Activated naive CD4-positive, alpha-beta T cell treated with anti-CD3 and anti-CD28 coated beads, Interleukin-2, amount 50 U/mL, for 72 hours (primary cell): ENCODE measurements at places on chromosomes 6 and 20. TPM values are rescaled to one million over a fixed set of nuclear protein-coding genes. Genes with fewer than 3 reads are reported as not detected.
A peak's percentile ranks its signal among the peaks of the same experiment; 100 is the strongest.

PAK5 gene
- not detected for total RNA-seq

GRCh38 chr6:10419749-10420545 is 5.1 kb upstream of the TFAP2A start:
- no peak for DNase-seq

GRCh38 chr6:81694855-81695254 is 57.6 kb downstream of the TENT5A start:
- DNase-seq = no peak

GPLD1 gene
- total RNA-seq = 0.16 TPM

GRCh38 chr6:7292596-7293255 is 20.3 kb downstream of the SSR1 start:
- no peak for DNase-seq

DNA sequence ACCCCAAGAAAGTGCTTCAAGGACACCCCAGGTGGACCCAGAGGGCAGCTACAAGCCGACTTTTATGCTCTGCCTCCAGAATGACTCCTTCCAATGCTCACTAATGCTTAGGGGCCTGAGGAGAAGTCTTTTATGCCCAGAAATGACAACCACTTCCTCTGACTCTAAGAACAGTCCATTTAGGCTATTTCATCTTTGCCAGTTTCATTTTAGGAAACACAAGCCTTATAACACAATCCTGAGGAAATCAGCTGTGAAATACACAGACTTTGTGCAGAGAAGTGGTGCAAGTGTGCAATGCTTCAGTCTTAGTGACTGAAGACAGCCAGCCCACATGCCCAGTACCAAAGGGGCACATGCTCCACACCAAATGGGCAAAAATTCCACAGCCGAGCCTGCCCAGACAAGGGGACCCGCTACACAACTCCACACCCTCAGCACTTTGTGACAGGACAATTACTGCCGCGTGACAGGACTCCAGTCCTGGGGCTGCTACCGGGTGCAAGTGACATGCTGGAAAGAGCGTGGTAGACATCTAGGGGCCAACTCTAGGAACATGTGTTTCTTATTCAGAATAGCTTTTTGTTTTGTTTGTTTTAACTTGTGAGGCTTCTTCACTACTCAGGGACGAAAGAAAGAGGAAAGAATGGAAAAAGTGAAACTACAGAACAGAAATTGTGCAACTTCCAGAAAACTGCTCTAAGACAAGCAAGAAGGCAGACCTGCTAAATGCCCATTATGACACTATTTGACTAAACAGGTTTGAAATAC is 28.2 kb upstream of the PLAGL1 start:
- DNase-seq = no peak

GRCh38 chr6:403659-404655 is 12.4 kb downstream of the IRF4 start:
- no peak for DNase-seq

CCDC170 gene
- total RNA-seq = not detected

DNA sequence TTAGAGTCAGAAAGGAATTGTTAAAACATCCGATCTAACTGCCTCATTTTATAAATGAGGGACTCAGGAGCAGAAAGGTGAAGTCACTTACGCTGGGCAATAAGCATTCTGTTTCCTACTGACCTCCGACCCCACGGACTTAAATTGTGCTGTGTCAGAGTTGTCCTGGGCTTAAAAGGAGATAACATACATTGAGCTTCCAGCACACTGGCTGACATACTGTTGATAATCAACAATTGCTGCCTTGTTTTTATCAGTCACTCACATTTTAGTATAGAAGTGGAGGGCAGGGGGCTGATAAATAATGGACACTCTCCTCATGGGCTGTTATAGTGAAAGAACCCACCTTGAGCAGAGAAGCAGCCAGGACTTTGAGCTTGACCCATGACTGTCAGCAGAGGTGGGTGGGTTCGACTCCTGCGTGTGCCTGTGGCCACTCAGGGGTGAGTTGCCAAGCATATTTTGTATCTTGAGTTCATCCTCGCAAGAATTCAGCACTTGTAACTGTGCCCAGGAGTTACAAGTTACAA is 166.5 kb upstream of the JARID2 start:
- no peak for DNase-seq

DNA sequence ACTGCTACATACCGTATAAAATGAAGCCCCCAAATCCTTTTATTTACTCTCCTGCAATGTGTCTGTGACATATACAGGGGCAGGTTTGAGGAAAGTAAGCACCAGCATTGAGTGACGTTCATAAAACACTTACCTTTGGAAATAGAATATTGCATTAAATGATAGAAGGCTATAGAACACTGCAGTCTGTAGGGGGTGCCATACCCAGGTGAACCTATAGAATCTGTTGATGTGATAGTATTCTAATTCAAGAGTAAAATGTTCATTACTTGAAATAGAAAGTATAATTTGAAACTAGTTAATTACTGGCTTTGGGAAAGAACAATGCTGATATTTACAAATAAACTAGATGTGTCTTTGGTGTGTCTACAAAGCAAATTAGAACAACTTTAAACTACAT is 47.0 kb upstream of the PRL start:
- DNase-seq = no peak

GRCh38 chr6:143432588-143432987 is 17.9 kb downstream of the ADAT2 start:
- DNase-seq = no peak

GRCh38 chr20:57505979-57506378 is 19.0 kb downstream of the CTCFL start:
- no peak for DNase-seq

PKIB gene
- total RNA-seq = 1.1 TPM

FANCE gene
- total RNA-seq = 14.7 TPM

CALHM4 gene
- total RNA-seq = not detected

- no peak for DNase-seq
Observed at GRCh38 chr6:160949531-160949930, 42.0 kb upstream of the MAP3K4 start.

DNA sequence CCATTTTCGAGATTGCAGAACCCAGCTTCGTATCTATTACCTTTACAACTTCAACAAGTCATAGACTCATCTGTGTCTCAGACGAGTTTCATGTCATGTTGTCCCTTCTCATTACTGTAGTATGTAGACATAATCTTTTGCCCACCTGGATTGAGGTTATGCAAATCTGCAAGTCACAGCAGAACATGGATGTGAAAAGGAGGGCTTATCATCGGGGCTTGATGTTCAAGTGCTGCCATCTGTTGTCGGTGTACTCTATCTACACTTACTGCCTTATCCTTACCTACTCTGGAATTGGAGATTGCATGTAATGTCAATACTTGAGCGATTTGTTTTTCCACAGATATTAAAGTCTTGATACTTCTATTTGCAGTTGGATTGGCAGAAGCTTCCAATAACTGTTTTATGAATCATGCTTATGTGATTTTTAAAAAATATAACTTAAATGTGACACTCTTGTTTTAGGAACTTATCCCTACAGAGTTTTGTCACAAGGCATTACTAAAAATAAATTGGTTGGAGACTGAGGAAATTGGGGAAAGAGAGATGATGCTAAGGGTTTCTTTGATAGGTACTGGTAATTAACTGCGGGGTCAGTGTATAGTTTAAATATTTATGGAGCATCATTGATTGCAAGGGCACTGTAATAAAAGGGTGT is 3.0 kb upstream of the GOPC start:
- peak; percentile 23 for DNase-seq

- DNase-seq = no peak
Observed at GRCh38 chr6:51289041-51289440, 470.4 kb downstream of the TFAP2B start.

DNA sequence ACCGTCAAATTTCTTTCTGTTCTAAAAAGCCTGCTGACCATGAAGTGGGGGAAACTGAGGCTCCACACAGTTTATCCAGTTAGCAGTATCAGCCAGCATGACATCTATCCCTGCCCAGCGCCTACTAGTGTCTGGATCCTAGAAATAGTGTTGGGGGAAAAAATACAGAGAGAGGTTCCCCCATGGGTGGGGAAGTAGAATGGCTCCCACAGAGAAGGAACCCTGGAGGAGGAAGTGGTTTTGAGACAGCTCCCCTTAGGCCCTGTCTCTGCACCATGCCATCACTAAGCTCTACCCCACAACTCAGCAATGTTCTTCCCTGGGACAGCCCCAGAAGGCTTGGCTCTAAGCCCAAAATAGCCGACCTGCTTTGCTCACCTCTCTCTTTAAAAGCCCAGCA is 153.4 kb downstream of the MBOAT1 start:
- no peak for DNase-seq

DNA sequence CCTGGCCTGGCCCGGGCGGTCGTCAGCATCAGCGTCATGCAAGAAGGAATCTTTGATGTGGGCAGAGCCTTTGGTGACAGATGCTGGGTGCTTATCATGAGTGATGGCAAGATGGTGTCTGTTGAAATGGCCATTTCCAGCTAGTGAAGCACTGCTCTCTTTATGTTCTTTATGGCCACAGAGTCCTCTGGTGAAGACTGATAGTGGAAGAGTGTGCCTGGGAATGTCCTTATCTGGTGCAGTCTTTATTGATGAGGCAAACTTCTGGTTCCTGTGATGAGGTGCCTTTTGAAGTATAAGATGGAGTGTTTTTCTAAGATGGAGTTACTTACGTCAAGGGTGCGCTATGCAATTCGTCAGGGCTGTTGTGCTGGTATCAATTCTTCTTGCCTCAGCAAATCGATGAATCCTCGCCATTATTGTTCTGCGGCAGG is 22.6 kb upstream of the CCR6 start:
- DNase-seq = no peak

PFDN6 gene
- total RNA-seq = 92.9 TPM

DNA sequence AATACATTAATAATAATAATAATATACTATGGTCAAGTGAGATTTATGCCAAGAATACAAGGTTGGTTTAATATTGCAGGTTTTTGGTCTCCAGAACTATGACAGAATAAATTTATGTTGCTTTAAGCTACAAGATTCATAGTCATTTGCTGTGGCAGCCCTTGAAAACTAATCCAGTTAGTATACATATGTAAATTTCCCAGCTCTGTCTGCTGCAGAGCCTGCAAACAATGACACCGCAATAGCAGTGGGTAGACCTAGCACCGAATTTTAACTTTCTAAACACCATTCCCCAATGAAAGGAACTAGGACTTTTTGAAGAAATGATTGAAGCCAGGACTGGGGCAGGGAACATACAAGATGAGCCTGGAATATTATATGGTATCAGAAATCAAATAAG is 647.7 kb upstream of the NRSN1 start:
- no peak for DNase-seq

DNA sequence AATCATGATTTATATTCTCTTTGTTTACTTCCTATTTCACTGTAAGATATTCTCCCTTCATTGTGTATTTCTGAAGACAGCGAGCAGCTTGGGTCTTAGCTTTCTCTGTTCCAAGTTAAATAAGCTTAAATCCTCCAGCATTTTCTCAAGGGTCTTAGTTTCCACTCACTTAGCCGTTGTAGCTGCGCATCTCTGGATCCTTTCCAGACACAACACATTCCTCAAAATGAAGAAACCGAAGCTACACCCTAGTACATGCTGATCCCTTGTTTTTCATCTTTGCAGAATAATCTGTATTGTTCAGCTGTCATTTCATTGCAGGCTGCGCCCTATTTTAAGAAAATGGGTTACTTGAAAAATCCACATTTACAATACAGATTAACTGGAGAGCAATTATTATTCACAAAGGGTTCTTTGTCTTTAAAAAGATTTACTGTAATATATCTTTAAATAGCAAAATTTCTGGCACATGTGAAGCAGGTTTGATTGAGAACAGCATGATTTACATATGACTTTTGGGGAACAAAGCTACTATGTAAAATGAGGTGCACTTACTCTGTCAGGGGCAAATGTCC is 375.8 kb downstream of the QKI start:
- DNase-seq = no peak

DNA sequence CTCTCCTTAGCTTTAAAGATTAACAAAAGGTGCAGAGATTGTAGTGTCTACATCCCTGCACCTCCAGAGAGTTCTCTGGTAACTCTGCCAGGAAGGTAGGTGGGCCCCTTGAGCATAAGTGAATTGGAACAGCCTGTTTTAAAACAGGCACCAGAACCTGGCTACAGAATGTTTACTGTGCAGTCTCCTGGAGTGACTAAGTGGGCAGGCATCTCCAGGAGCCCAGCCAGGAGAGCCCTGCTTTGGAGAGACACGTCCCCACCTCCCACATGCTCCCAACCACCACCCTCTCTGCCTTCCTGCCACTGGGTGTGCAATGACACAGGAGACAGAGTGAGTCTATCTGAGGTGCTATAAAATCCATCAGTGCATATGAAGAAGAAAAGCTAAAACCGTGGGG is 110.3 kb upstream of the EYA4 start:
- no peak for DNase-seq

GRCh38 chr6:148128014-148128730 is 214.5 kb upstream of the SASH1 start:
- DNase-seq = no peak

GRCh38 chr6:137491478-137491877 is 2.7 kb downstream of the OLIG3 start:
- DNase-seq = no peak
